Right lung (tissue), 10 donors: ENCODE measurements at places on chromosomes 2 and 18. TPM values are rescaled to one million over a fixed set of nuclear protein-coding genes. Genes with fewer than 3 reads are reported as not detected.
A peak's percentile ranks its signal among the peaks of the same experiment; 100 is the strongest.

The GPR75 gene
- 4.6 TPM for polyA plus RNA-seq

DNA sequence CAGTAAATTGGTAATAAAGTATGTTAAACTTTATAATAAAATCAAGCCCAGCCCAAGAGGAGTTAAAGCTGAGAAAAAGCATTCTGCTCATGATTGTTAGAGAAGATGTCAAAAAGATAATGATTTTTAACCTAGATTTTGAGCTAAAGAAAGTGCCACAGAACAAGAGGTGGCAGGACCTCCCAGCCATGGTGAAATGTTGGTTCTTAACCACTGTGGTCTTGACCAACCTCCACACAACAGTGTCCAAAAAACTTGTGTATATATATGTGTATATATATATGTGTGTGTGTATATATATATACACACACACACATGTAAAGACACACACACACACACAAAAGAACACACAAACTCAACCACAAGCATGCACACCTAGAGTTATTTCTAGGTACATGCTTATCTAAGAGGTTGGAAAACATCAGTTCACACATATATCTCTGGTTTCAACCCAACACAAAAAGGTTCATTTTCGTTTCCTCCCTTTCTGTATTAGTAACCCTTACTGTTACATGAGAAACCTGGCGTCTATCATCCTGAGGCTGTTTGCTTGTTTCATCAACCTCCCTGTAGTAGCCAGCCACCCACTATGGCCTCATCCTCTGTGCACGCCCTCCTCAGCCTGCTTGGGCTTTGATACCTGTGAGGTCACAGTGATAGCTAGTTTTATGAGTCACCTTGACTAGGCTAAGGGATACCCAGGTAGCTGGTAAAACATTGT is 631.8 kb upstream of the ID2 start:
- DNase-seq: no peak

GRCh38 chr2:174280596-174280995 is 32.3 kb upstream of the OLA1 start:
- no peak for DNase-seq

- no peak for DNase-seq
These were observed 183.5 kb upstream of the FAM98A start for GRCh38 chr2:33782395-33783230.

- DNase-seq: no peak
These were observed 27.5 kb downstream of the FIGN start for GRCh38 chr2:163708265-163708664.

The CFC1 gene
- 10.7 TPM for polyA plus RNA-seq

- no peak for DNase-seq
These were observed 47.5 kb downstream of the EMILIN2 start for GRCh38 chr18:2894131-2894840.

The MPHOSPH10 gene
- polyA plus RNA-seq: 57.9 TPM

The TMEFF2 gene
- 0.25 TPM for polyA plus RNA-seq

- peak; percentile 95 for DNase-seq
These were observed 1.8 kb upstream of the NFATC1 start for GRCh38 chr18:79393635-79394533.

GRCh38 chr2:42274863-42275262 is 86.2 kb downstream of the COX7A2L start:
- no peak for DNase-seq

The ASB3 gene
- 37.6 TPM for polyA plus RNA-seq

DNA sequence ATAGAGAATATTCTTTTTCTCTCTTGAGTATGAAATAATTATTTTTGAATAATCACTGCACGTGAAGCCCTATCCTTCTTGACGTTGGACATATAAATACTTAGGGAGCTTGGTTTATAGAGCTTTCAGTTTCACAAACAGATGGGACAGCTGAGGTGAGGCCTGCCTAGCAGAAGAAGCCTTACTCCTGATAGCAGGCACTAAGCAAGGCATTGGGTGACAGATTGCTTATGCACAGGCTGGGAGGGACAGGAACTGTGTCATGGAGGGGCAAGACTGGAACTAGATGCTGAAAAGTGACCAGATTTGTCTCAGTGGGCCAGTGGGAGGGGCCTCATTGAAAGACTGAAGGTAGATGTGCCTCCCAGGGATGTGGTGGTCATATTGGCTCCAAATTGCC is 220.8 kb downstream of the NEDD4L start:
- DNase-seq: no peak

GRCh38 chr18:23263551-23264235 is 128.4 kb downstream of the CABLES1 start:
- DNase-seq: no peak

- no peak for DNase-seq
These were observed 4.1 kb downstream of the HS6ST1 start for GRCh38 chr2:128314348-128315121.

- no peak for DNase-seq
These were observed 156.5 kb downstream of the NAPG start for GRCh38 chr18:10682368-10682714.

DNA sequence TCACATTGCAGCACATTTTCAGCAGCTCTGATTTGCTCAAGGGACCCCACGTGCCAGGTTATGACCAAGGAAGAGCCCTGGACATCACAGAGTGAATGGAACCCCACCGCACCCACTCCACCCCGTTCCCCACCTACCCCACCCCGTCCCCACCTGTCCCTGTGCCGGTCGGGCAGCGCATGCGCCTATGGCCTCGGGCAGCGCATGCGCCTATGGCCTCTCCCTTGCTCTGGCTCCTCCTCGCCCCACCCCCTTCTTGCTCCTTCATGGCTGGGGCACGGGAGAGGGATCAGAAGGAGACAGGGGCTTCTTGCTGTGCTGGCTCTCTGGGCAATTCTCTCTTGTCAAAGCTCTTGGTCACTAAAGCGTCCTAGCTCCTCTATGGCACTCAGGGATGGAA is 371.8 kb upstream of the HS6ST1 start:
- DNase-seq: no peak

DNA sequence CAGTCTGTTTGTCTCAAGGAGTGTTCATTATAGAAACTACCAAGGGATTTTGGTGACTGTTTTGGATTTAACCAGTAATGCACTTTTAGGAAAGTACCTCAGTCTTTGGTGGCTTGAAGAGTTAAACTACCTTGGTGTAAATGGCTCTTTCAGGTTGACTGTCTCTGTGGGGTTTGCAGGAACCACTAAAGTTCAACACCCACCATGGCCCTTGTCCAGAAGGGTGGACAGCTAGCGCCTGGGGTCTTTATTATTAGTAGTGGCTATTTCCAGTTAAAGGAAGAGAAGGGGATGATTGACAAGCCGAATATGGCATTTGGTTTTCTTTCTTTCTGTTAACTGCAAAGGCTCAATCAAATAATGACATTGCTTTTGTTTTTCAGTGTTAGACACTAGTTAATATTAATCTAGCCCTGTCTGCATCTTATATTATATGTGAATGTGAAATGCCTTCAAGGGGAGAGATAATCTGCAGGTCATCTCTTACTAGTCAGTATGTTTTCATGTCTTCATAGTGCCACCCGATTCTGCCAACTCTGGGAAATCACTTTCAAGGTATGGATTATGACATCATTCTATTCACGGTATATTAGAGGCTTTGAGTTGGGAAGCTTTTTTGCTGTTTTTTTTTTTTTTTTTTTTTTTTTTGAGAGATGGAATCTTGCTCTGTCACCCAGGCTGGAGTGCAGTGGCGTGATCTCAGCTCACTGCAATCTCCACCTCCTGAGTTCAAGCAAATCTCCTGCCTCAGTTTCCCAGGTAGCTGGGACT is 56.4 kb downstream of the MAP4K4 start:
- no peak for DNase-seq

The SERPINB11 gene
- polyA plus RNA-seq: not detected

GRCh38 chr2:196356332-196356731 is 185.0 kb upstream of the STK17B start:
- no peak for DNase-seq

- no peak for DNase-seq
These were observed 30.3 kb upstream of the ZSWIM2 start for GRCh38 chr2:186879312-186879711.

The PRKAG3 gene
- 0.18 TPM for polyA plus RNA-seq

- DNase-seq: no peak
These were observed 133.4 kb downstream of the AFF3 start for GRCh38 chr2:100008956-100009355.

The NCKAP5 gene
- polyA plus RNA-seq: 15.1 TPM

GRCh38 chr2:100208141-100208770 is 65.9 kb upstream of the AFF3 start:
- no peak for DNase-seq

The REEP1 gene
- 17.4 TPM for polyA plus RNA-seq

The RAB6C gene
- polyA plus RNA-seq: 0.74 TPM

The HOXD1 gene
- polyA plus RNA-seq: 2.5 TPM

DNA sequence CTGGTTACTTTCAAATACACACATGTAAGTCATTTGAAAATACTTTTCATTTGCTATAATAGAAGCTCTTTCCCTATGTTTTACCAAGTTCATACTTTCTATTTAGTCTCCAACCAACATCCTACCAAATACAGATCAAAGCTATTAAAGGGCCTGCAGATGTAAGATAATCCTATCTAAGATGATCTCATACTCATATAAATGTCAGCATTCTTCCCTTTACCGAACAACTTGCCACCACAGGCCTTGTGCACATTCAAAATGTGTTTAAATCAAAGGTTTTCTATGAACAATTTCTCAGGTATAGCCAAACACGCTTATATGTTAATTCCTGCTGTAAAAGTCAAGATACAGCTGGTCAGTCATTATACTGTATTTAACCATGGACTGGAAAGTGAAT is 23.3 kb downstream of the KCTD18 start:
- no peak for DNase-seq

The MMADHC gene
- polyA plus RNA-seq: 120 TPM

The ABCA12 gene
- polyA plus RNA-seq: 0.26 TPM
